ENCODE measurements at places on chromosomes 1 and 21. TPM values are rescaled to one million over a fixed set of nuclear protein-coding genes. Genes with fewer than 3 reads are reported as not detected.
A peak's percentile ranks its signal among the peaks of the same experiment; 100 is the strongest.

Gene PLPPR4
- 1.8 TPM for total RNA-seq

DNA sequence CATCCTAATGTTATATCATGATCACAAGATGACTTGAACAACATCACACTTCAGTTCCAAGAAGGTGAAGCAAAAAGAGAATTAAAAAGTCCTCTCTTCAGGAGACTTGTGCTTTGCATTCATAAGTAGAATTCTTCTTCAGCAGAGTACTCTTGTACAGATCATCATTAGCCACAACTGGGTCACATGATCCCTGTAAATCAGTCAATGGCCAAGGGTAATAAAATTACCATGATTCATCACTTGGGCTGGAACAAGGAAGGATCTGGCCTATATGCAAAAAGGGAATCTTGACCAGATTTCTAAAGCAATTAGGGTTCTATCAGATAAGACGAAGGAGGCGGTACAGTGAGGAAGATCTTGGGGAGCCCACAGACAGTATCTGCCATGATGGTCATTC lies 458.0 kb upstream of the DEPDC1 start:
- DNase-seq, result no peak

DNA sequence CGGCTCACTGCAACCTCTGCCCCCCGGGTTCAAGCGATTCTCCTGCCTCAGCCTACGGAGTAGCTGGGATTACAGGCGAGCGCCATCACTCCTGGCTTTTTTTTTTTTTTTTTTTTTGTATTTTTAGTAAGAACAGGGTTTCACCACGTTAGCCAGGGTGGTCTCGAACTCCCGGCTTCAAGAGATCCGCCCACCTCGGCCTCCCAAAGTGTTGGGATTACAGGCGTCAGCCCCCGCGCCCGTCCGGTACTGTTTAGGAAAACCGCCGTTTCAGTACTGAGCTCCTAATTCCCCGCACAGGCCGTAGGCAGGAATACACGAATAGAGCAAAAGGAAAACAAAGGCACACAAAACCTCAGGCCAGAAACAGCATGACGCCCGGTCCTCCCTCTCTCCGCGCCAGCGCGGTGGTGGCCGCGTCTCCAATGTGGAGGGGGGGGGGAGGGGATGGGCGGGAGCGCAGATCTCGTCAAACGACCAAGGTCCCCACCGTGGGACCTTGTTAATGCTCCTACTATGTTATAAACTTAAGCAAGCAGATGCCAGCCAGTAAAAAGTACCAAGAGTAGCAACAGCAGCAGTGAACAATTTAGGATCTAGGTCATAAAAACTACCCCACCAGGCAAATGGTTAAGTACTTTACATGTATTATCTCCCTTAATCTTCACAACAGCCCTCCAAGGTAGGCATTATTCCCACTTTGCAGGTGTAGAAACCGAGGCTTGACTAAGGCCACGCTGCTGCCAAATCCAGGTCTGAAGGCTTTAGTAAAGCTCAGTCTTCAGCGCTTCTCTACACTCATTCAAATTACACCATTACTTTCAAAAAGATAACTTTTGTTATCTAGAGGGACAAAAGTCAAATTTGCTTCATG lies 648 bp upstream of the ADAR start:
- peak; percentile 87 for DNase-seq

DNA sequence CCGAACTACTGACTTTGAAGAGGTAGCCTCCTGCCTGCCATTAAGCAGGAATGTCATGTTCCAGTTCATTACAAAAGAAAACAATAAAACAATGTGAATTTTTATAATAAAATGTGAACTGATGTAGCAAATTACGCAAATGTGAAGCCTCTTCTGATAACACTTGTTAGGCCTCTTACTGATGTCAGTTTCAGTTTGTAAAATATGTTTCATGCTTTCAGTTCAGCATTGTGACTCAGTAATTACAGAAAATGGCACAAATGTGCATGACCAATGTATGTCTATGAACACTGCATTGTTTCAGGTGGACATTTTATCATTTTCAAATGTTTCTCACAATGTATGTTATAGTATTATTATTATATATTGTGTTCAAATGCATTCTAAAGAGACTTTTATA lies 159.8 kb upstream of the SGIP1 start:
- no peak for DNase-seq

- no peak for DNase-seq
Observed at GRCh38 chr1:42852608-42852980, 6.2 kb downstream of the ZNF691 start.

DNA sequence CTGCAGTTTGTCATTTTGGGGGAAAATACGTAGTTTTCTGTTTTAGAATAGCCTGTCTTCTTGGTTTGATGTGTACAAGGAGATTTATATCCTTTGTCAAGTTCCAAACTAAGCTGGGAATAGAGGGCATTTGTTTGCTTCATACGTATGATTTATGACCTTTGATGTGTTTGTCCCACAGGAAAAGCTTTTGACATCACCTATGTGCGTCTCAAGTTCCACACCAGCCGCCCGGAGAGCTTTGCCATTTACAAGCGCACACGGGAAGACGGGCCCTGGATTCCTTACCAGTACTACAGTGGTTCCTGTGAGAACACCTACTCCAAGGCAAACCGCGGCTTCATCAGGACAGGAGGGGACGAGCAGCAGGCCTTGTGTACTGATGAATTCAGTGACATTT lies 79.9 kb downstream of the LAMC1 start:
- DNase-seq, result no peak

GRCh38 chr1:198756470-198756869 lies 117.6 kb downstream of the PTPRC start:
- DNase-seq, result no peak
